Activated CD4-positive, CD25-positive, alpha-beta regulatory T cell treated with anti-CD3 and anti-CD28 coated beads, Interleukin-2, amount 50 U/mL, for 72 hours (primary cell): ENCODE measurements at places on chromosomes 11 and 22.

GRCh38 chr22:36606114-36606513, 77.1 kb upstream of the EIF3D start:
- no peak for DNase-seq

DNA sequence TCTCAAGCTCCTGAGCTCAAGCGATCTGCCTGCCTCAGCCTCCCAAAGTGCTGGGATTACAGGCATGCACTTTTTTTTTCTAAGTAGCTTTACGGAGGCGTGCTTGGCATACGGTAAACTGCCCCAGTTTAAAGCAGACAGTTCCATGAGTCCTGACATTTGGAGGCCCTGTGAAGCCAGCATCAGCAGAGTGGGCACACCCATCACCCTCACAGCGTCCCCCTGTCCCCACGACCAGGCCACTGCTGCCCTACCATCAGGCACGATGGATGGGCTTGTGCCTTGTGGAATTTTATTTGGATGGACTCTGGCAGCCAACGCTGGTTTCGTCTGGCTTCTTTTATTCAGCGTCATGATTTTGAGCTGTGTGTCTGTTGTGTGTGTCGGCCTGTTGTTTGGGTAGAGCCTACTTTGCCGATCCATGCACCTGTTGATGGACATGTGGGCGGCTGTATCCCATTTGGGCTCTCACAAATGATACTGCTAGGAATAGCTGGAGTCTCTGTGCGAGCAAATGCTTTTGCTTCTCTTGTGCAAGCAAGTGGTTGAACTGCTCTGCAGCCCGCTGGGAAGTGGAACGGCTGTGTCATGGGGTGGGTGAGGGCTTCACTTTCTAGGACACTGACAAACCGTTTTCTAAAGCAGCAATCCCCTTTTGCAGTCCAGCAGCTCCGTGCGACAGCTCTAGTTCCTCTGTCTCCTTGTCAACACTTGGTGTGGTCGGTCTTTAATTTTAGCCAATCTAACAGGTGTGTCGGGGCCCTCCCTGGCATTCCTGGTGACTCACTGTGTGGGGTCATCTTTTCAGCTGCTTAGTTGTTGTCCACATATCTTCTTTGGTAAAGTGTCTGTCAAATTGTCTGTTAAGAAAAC, 23.8 kb downstream of the KCNQ1 start:
- DNase-seq, result peak; percentile 26

DNA sequence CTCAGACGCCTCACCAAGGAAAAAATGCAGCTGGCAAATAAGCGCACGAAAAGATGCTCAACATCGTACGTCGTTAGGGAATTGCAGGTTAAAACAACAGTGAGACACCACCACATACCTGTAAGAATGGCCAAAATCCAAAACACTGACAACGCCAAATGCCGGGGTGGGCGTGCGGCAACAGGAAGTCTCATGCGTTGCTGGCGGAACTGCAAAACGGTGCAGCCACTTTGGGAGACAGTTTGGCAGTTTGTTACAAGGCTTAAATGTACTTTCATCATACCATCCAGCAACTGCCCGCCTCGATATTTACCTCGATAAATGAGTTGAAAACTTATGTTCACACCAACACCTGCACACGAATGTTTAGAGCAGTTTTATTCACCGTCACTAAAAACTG, 7.5 kb upstream of the CTSD start:
- no peak for DNase-seq

DNA sequence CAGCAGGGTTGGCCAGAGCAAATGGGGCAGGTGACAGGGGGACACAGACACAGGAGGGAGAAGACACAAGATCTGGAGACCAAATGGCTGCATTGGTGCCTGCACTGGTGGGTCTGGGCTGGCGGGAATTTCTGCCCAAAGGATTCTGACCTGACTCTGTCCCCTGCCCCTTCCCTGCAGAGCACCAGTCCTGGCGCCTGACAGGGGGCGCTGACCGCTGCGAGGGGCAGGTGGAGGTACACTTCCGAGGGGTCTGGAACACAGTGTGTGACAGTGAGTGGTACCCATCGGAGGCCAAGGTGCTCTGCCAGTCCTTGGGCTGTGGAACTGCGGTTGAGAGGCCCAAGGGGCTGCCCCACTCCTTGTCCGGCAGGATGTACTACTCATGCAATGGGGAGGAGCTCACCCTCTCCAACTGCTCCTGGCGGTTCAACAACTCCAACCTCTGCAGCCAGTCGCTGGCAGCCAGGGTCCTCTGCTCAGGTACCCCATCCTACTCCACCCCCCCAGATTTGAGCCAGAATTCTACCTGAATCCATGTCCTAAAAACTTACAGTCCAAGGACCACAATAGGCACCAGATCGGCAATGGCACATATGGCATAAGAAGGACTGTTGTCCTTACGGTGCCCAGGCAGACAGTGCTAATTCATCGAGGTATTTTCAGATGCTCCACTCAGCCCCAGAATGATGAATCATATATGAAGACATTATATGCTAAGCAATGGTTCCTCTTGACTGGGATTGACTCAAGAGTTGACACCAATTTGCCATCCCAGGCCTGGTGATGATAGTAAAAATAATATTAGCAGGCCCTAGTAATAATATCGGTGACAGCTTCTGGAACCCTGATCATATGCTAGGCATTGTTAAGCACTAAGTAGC, 38.2 kb downstream of the CD6 start:
- DNase-seq, result no peak

- no peak for DNase-seq
Measured at GRCh38 chr11:8613036-8613435, 19.0 kb upstream of the STK33 start.

DNA sequence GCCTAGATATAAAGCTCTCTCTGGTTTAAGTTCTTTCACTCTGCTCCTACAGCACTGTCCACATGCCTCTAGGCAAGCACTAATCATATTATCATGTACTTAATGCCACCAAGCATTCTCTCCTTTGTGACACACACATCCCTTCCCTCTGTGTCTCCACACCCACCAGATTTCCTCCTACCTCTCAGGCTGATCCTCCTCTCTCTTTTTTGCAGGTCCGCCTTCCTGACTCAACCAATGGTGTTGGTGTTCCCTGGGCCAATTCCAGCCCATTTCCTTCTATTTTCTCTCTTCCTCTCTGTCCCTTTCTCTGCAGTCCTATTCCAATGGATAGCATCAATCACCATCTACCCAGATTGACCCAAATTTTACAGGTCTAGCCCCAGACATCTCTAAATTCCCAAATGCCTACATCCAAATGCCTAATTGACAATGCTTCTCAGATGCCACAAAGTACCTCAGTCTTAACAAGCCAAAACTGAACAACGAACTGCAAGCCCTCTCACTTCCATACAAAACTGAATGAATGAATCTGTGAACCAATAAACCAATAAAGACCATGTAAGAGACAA, 504 bp upstream of the ZNF215 start:
- no peak for DNase-seq

DNA sequence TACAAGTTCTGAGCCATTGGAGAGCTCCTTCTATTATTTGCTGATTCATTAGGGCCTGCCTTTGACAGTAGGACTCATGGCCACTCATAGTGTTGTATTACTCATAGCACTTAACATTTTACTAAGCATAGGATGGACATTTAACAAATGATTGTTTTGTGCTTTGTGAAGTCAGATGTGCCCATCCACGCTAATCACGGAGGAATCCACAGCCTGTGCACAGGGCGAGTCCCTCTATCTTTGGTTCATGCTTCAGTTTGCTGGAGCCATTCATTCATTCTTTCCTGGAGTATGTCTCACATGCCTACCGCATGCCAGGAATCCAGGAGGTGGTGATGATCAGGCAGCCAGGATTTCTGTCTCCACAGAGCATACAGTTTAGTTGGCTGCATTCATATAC, 254.1 kb downstream of the NTM start:
- DNase-seq, result no peak

DNA sequence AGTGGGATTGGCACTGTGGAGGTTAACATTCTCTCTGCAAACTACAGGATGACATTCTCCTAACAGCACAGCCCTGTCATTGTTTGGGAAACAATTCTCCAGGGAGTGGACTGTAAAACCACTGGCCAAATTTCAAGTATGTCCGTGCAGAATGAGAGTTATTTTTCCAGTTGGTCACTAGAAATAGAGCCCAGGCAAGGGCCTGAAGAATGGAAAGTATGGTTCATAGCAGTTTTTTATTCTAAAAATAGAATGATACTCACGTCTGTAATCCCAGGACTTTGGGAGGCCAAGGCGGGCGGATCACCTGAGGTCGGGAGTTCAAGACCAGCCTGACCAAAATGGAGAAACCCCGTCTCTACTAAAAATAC, 39.0 kb upstream of the CD44 start:
- no peak for DNase-seq

DNA sequence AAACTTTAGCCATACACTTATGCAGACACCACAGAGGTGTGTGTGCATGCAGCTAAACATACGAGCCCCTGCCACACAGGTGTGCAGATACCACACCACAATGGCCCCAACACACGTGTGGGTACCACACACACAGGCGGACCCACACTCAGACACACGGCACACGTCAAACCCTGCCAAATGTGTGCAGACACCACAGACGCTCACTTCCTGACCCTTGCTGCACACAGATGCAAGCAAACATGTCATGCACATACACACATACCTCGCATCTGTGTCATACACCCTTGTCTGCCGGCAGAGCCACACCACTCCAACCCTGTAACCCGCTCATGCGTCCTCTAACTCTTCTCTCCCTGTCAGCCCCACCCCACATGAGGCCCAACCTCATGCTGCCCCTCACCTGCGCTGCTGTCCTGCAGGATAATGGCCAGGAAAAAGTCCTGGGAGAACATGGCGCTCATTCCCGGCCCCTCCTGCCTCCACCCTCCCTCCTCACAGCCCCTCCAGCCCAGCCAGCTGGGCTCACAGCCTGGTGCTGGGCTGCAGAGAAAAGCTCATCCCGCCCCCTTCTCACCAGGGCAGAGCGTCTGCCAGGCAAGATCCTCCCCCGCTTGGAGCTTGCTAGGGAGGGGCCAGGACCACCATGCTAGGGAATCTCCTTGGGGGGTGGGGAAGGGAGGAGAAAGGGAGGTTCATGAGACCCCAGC, 14.2 kb downstream of the SMPD1 start:
- DNase-seq, result no peak

GRCh38 chr22:31960767-31961166, 16.4 kb downstream of the YWHAH start:
- no peak for DNase-seq

DNA sequence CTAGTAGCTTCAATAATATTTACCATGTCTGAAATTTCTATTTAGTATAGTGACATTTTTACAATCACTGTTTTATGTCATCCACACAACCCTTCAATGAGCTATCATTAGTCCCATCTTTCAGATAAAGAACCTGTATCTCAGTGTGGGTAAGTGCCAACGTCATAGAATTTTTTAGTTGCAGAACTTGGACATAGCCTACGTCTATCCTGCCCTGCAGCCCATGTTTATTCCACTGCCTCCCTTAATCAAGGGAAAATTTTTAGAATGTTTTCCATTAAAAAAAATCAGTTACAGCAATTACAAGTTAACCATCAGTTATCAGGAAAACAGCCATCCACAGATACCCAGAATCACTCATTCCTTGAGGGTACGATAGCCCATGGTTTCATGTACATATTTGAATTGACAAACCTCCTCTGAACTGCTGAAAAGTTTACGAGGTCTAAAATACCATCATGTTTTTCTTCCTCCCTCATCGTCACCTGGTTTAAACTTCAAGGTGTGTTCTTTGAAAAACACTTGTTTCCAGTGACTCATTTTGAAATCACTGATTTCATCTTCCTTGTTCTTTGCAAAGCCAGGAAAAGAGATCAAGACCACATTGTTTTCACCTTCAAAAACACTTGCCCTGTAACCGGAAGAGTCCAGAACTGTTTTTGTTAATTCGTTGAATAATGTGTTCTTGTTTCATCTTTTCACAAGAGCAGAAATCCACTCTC, 100.9 kb downstream of the FAM76B start:
- no peak for DNase-seq

GRCh38 chr11:9528573-9529333, 44.7 kb upstream of the WEE1 start:
- no peak for DNase-seq

DNA sequence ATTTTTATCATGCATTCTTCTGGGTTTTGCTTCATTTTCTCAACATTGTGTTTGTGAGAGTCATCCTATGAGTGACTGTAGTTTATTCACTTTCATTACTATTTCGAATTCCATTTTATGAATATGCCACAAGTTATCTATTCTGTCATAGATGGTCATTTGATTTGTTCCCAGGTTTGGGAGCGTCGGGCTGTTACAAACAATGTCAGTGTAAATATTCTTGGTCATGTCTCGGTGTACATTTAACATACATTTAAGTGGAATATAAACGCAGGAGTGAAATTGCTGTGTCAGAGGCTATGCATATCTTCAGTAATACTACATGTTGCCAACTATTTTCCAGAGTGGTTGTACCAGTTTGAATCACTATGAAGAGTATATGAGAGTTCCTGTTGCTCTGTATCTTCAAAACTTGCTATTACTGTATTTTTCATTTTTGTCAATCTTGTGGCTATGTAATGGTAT, 2.4 kb downstream of the TRIM44 start:
- no peak for DNase-seq

DNA sequence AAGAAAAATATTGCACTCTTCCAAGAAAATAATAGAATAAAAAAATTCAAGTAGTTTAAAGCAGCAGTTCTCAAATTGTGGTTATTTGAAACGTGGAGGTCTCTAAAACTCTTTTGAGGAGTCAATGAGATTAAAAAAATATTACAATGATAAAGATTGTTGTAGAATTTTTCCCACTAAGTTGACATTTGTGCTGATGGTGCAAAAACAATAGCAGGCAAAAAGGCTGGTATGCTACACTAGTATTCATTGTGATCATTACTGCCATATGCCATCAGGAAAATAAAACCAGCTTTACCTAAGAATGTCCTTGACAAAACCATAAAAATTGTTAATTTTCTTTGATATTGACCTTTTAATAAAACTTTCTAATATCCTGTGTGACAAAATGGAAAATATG, 505.2 kb upstream of the ANO5 start:
- no peak for DNase-seq

GRCh38 chr22:22892096-22893052, 4.8 kb downstream of the IGLL5 start:
- DNase-seq, result no peak

GRCh38 chr22:23591201-23591791, 11.2 kb upstream of the IGLL1 start:
- DNase-seq, result peak; percentile 53

GRCh38 chr11:12914400-12914912, 94.7 kb upstream of the RASSF10 start:
- no peak for DNase-seq

DNA sequence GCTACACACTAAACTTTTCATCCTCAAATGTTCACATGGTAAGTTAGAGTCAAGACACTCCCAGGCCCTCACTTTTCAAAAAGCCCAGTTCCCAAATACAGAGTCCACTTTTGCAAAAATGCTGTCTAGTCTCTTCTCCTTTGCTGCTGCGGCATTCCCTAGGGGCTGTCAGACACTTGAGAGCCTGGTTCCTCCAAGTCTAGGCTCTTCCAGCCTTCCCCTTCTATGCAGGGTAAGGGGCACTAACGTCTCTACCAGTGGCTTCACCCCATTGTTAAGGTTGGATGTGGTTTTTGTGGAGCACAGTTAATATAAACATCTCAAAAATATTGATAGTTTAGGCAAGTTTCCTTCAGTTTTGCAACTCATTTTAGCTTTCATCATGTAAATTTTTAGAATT, 181.5 kb downstream of the KIF18A start:
- DNase-seq, result no peak
